Endothelial cell of coronary artery (primary cell): ENCODE measurements at places on chromosomes 3 and 15. TPM values are rescaled to one million over a fixed set of nuclear protein-coding genes. Genes with fewer than 3 reads are reported as not detected.

The UQCC5 gene
- total RNA-seq, result 7.3 and 11.6 TPM in 2 replicates

The GABRR3 gene
- not detected in 2 replicates for total RNA-seq

The PPP1R14D gene
- not detected in 2 replicates for total RNA-seq

The ISL2 gene
- total RNA-seq, result 0.36 and 0.47 TPM in 2 replicates

The QTRT2 gene
- 30.5 and 33.0 TPM in 2 replicates for total RNA-seq

The FBXL22 gene
- total RNA-seq, result under 0.01 TPM in 2 replicates

The GXYLT2 gene
- total RNA-seq, result 0.54 and 1.7 TPM in 2 replicates

The SLC24A5 gene
- total RNA-seq, result not detected in 2 replicates

The BLM gene
- 2.4 and 6.7 TPM in 2 replicates for total RNA-seq

The LRRK1 gene
- total RNA-seq, result 9.4 and 16.9 TPM in 2 replicates

The TM4SF1 gene
- total RNA-seq, result 774 and 910 TPM in 2 replicates

The GOLGA6L4 gene
- total RNA-seq, result 1.0 and 1.1 TPM in 2 replicates

The SERPINI2 gene
- not detected in 2 replicates for total RNA-seq

The MED12L gene
- total RNA-seq, result 0.18 and 0.19 TPM in 2 replicates

The NEK11 gene
- 3.0 TPM in 2 replicates for total RNA-seq

The CPEB1 gene
- not detected in 2 replicates for total RNA-seq

The CLDN16 gene
- under 0.01 TPM in 2 replicates for total RNA-seq

The NUP210 gene
- total RNA-seq, result 0.18 and 0.28 TPM in 2 replicates

The PLXNA1 gene
- total RNA-seq, result 34.5 and 44.2 TPM in 2 replicates

The CCK gene
- total RNA-seq, result not detected in 2 replicates

The SLC6A1 gene
- total RNA-seq, result 0.19 TPM in 1 of 2 replicates, not detected in the other

The GLT8D1 gene
- 60.3 and 96.1 TPM in 2 replicates for total RNA-seq

The GABRA5 gene
- total RNA-seq, result not detected in 2 replicates

The SAMD7 gene
- total RNA-seq, result not detected in 2 replicates

The SH2D7 gene
- not detected in 2 replicates for total RNA-seq

The CRYGS gene
- 0.99 and 2.2 TPM in 2 replicates for total RNA-seq

The SPTBN5 gene
- 6.3 and 10.5 TPM in 2 replicates for total RNA-seq

The DNASE1L3 gene
- total RNA-seq, result 0.09 and 0.18 TPM in 2 replicates

The RTP4 gene
- total RNA-seq, result 0.18 and 0.19 TPM in 2 replicates

The RFTN1 gene
- 18.8 and 45.0 TPM in 2 replicates for total RNA-seq

The MORC1 gene
- total RNA-seq, result not detected in 2 replicates

The TMPRSS7 gene
- not detected in 2 replicates for total RNA-seq

The SPPL2A gene
- total RNA-seq, result 51.1 and 69.5 TPM in 2 replicates

The CHRD gene
- 0.09 and 0.28 TPM in 2 replicates for total RNA-seq

The MYL3 gene
- total RNA-seq, result not detected in 2 replicates

The FBXW12 gene
- total RNA-seq, result not detected in 2 replicates

The CHRFAM7A gene
- 2.7 and 2.9 TPM in 2 replicates for total RNA-seq

The CGNL1 gene
- total RNA-seq, result 20.9 and 28.3 TPM in 2 replicates

The MAPKAPK3 gene
- total RNA-seq, result 16.8 and 19.8 TPM in 2 replicates

The GOLGA6L24 gene
- not detected in 2 replicates for total RNA-seq

The ROPN1 gene
- total RNA-seq, result not detected in 2 replicates

The MNS1 gene
- 0.28 and 0.90 TPM in 2 replicates for total RNA-seq
